ENCODE measurements at places on chromosomes 13 and 19.

DNA sequence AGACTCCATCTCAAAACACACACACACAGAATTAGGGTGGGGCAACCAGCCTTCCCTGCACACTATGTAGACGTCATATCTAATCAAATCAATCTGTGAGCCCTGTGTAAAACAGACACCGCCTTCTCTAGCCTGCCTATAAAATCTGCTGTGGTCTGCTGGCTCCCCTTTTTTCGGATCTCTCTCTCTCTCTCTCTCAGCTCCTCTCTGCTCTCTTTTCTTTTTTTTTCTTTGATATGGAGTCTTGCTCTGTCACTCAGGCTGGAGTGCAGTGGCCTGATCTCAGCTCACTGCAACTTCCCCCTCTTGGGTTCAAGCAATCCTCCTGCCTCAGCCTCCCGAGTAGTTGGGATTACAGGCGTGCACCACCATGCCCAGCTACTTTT is 11.8 kb upstream of the CD70 start:
- DNase-seq, result no peak

DNA sequence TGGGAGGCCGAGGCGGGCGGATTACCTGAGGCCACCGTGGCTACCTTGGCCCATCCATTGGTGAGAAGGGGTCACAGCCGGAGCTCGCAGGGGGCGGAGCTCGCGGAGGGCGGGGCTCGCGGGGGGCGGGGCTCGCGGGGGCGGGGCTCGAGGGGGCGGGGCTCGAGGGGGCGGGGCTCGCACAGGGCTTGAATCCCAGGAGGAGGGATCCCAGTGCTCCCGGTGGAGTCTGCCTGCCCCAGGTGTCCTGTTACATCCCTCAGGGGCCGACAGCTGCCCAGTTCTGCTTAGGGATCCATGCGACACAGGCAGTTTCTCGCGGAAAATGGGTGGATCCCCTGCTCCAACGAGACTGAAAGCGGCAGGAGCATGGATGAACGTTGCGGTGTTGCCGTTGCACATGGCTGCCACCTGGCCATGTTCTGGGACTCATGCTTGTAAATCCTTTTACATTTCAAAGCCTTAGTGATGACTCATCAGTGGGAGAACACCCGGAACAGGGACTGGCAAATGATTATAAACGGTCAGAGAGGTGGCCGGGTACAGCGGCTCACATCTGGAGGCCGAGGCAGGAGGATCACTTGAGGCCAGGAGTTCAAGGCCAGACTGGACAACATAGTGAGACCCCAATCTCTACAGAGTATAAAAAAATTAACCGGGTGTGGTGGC is 25.1 kb downstream of the TMPRSS9 start:
- DNase-seq, result no peak

DNA sequence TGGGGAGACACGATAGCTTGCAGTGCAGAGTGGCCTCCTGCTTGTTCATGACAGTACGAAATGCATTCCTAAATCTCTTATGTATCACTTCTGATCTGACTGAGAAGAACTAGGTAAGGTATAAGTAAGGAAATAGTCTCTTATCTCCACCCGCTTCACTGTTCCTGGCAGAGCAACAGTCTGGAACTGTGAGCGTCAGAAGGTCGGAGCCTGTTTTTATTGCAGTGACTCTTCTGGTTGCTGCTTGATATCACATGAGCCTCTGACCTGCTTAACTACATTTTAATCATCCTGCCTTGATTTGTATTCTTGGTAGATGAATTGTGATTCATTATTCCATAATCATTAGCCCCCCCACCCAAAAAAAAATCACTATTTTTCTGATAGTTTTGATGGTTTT is 69.0 kb downstream of the COL4A2 start:
- no peak for DNase-seq

GRCh38 chr19:14138576-14139265 is 2.3 kb upstream of the ASF1B start:
- DNase-seq, result no peak

GRCh38 chr13:63541336-63541735 is 2125.7 kb upstream of the PCDH20 start:
- no peak for DNase-seq

DNA sequence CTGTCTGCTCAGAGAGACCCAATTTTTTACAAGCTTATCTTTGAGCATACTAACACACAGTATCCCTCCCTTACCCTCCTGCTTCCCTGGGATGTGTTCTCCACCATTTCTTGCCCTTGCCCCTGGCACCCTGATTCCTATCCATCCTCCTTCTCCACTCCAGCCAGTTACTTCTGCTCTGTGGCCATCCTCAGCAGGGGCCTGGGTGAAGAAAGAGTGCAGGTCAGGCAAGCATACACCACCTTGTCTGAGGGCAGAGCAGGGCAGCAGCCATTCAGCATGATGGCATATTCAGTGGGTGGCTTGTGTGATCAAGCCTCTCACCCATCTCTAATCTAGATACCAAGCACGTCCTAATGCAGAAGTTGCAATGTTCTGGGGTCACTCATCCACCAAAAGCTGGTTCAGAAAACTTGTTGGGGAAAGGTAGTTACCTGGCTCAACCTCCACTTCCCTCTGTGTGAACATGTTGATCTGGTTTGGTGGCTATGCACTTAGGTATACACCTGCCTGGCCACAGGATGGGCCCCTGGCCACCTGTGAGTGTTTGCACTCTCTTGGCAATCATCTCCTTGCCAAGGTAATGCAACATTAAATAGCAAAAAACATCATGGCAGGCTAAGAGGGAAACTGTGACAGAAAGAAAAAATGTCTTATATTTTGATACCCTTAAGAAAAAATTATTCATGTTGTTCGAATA is 900.3 kb upstream of the MIR17HG start:
- no peak for DNase-seq

GRCh38 chr19:56270676-56271075 is 1.9 kb upstream of the EDDM13 start:
- no peak for DNase-seq
